ENCODE measurements at places on chromosomes 7 and 10. TPM values are rescaled to one million over a fixed set of nuclear protein-coding genes. Genes with fewer than 3 reads are reported as not detected.

The MICALL2 gene
- total RNA-seq, result 4.7 TPM

The HOXA4 gene
- total RNA-seq, result not detected

The FAM13C gene
- 15.2 TPM for total RNA-seq

The MBL2 gene
- total RNA-seq, result not detected

The NACAD gene
- 8.9 TPM for total RNA-seq

The MYPN gene
- total RNA-seq, result not detected

The CAMK2G gene
- total RNA-seq, result 53.8 TPM

The PDE1C gene
- 21.1 TPM for total RNA-seq

The ZNF655 gene
- 58.8 TPM for total RNA-seq

The CDHR1 gene
- 4.2 TPM for total RNA-seq

The ERVW-1 gene
- total RNA-seq, result not detected

The HOXA11 gene
- not detected for total RNA-seq

The LIPJ gene
- total RNA-seq, result 0.74 TPM

The IFIT1B gene
- 0.49 TPM for total RNA-seq

The MAT1A gene
- under 0.01 TPM for total RNA-seq

The PILRA gene
- 1.2 TPM for total RNA-seq

The OPN4 gene
- not detected for total RNA-seq

The CACNA2D1 gene
- 219 TPM for total RNA-seq

The DKK1 gene
- 3.0 TPM for total RNA-seq

The GIMAP2 gene
- total RNA-seq, result 1.5 TPM

The AGAP3 gene
- 65.9 TPM for total RNA-seq

The UBTD1 gene
- total RNA-seq, result 0.49 TPM

The PAOX gene
- total RNA-seq, result 6.4 TPM

The STEAP4 gene
- 0.25 TPM for total RNA-seq

The LIPN gene
- total RNA-seq, result 0.25 TPM

The TUBB8 gene
- not detected for total RNA-seq

The GPER1 gene
- total RNA-seq, result 0.98 TPM

The FXYD4 gene
- not detected for total RNA-seq

The TMEM229A gene
- total RNA-seq, result 0.74 TPM

The AMPH gene
- 47.0 TPM for total RNA-seq

The ANKRD1 gene
- total RNA-seq, result not detected

The EPO gene
- not detected for total RNA-seq

The ATOH7 gene
- 0.49 TPM for total RNA-seq

The AQP1 gene
- total RNA-seq, result 1.5 TPM

The ALKBH4 gene
- 11.3 TPM for total RNA-seq

The NMT2 gene
- total RNA-seq, result 47.9 TPM

The BCAP29 gene
- total RNA-seq, result 35.7 TPM

All from temporal lobe (tissue), 4 donors.